ENCODE measurements at places on chromosomes 6 and 20. TPM values are rescaled to one million over a fixed set of nuclear protein-coding genes. Genes with fewer than 3 reads are reported as not detected.

LY6G6D gene
- total RNA-seq = not detected

TRIM26 gene
- total RNA-seq = 39.8 TPM

FAM217A gene
- not detected for total RNA-seq

DNA sequence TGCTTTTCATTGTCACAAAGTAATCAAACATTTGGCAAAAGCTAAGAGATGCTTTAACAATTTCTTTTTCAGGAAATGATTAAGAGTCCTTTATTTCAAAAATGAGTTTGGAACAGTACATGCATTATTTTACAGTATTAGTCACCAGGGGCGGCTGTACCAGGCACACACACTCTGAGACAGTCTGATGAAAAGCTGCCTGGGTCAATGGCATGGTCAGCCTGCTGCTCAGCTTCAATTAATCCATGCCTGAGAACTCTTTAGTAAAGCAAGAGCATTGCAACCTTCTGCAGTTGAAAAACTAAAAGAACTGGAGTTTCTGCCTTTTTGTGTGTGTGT lies 105.5 kb downstream of the TULP4 start:
- no peak for DNase-seq
- H3K27me3 ChIP-seq = no peaks in the 10 kb centered on the region
- H3K27ac ChIP-seq = no peak overlapping the region
- H3K4me1 ChIP-seq = peaks cover 6% of the 10 kb centered on the region

- peak overlapping the region; percentile 75 for H3K4me3 ChIP-seq
- DNase-seq = no peak
- H3K27ac ChIP-seq = peak overlapping the region; percentile 98
- no peaks in the 10 kb centered on the region for H3K27me3 ChIP-seq
Measured at GRCh38 chr6:85594197-85594930, 706 bp upstream of the SNX14 start.

DNA sequence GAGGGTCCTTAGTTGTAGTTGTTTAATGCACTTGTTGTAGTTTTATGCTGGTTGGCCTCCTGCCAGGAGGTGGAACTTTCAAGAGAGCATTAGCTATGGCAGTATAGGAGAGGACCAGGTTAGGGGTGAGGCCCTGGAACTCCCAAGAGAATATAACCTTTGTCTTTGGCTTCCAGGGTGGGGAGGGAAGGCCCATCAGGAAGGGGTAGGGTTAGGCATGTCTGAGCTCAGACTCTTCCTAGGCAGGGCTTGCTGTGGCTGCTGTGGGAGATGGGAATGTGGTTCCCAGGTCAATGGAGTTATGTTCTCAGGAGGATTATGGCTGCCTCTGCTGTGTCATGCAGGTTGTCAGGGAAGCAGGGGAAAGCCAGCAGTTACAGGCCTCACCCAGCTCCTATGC lies 20.0 kb upstream of the GABRR1 start:
- no peak for DNase-seq
- H3K36me3 ChIP-seq = no peaks in the 10 kb centered on the region
- no peak overlapping the region for H3K27ac ChIP-seq
- H3K27me3 ChIP-seq = no peaks in the 10 kb centered on the region
- no peak overlapping the region for H3K4me3 ChIP-seq

GRCh38 chr6:137867685-137868509 lies 838 bp downstream of the TNFAIP3 start:
- no peak for DNase-seq
- H3K36me3 ChIP-seq = no peaks in the 10 kb centered on the region
- peak overlapping the region; percentile 80 for H3K27ac ChIP-seq
- H3K4me1 ChIP-seq = no peaks in the 10 kb centered on the region
- H3K4me3 ChIP-seq = peak overlapping the region; percentile 86

- no peaks in the 10 kb centered on the region for H3K4me1 ChIP-seq
- no peak for DNase-seq
- no peaks in the 10 kb centered on the region for H3K27me3 ChIP-seq
- no peak overlapping the region for H3K27ac ChIP-seq
Measured at GRCh38 chr20:43541214-43541613, 17.6 kb upstream of the SGK2 start.

DNA sequence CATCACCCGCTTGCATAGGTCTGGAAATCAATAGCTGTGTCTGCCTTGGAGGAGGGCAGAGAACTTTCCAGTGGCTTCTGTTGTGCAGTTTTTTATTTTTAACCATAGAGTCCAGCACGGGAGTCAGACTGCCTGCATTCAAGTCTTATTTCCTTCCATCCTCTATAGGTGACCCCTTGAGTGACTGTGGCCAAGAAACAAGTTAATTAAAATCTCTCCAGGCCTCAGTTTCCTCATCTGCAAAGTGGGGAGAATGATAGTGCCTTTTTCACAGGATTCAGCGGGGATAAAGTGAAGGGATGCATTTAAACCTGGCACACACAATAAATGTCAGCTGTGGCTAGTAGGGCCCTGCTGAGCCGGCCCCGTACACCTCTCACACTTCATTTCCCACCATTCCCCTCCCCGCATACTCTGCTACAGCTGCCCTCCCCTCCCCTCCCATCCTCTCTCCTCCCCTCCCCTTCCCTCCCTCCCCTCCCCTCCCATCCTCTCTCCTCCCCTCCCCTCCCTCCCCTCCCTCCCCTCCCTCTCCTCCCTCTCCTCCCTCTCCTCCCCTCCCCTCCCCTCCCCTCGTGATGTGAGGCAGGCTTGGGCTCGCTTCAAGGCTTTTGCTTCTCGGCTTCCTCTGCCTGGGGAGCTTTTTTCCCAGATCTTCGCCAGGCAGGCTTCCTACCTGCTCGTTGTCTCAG lies 150.5 kb downstream of the TFAP2C start:
- H3K27ac ChIP-seq = no peak overlapping the region
- DNase-seq = no peak
- H3K4me3 ChIP-seq = no peak overlapping the region
- H3K4me1 ChIP-seq = no peaks in the 10 kb centered on the region

DNA sequence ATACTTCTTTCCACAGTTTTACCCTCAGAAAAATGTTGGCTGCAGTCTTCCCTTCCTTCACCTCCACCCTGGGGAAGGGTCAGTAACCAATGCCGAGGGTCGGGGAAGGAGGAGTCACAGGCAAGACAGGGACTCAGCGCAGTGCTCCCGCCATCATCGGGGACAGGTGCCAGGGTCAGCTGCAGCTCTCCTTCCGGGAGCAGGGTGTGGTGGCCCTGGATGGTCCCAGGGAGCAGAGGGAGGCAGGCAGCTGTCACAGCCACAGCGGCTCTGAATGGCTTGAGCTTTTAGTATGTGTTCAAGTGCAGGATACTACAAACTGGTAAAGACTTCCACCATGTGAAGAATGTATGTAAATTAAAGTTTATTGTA lies 26.0 kb upstream of the PI16 start:
- H3K27ac ChIP-seq = no peak overlapping the region
- H3K4me1 ChIP-seq = no peaks in the 10 kb centered on the region
- DNase-seq = no peak
- H3K4me3 ChIP-seq = no peak overlapping the region

Data from tibial nerve (tissue), 4 donors.